Stimulated activated CD8-positive, alpha-beta memory T cell treated with anti-CD3 and anti-CD28 coated beads, Interleukin-15, amount 100 ng/mL, for 4 hours (primary cell): ENCODE measurements at places on chromosomes 4 and X.

GRCh38 chr4:168487282-168488035 lies 7.2 kb upstream of the DDX60L start:
- no peak for DNase-seq

GRCh38 chr4:55927803-55928437 lies 20.8 kb upstream of the CEP135 start:
- DNase-seq = no peak

GRCh38 chrX:16445166-16445752 lies 204.7 kb upstream of the S100G start:
- DNase-seq = no peak

DNA sequence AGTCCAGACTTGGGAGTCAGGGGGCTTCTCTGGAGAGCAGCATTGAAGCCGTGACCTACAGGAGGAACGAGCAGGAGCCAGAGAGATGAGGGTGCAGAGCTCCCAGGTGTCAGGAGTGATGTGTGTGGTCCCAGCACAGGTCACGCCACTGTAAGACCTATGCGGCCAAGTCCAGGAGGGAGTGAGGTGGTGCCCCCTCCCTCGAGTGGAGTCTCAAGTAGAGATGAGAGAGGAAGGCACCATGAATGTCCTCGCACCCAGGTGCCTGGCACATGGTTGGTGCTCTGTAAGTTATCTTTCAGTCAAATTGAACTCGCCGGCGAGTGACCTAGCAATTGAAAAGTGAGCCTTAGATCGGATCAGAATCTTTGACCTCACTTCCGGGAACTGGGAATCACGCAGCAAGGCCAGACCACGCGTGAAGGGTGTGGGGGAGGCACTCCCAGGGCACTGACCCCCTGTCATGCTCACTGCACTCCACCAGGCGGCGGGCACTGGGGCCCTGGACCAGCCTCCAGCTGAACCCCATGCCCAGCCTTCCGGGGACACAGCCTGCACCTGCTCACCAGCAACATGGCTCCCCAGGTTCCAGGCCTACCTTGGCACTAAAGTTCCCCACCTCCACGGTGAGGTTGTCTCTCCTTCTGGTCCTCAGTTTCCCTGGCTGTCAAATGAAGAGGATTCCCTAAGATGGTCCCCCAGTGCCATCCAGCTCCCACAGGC lies 127.4 kb downstream of the HMX1 start:
- no peak for DNase-seq

DNA sequence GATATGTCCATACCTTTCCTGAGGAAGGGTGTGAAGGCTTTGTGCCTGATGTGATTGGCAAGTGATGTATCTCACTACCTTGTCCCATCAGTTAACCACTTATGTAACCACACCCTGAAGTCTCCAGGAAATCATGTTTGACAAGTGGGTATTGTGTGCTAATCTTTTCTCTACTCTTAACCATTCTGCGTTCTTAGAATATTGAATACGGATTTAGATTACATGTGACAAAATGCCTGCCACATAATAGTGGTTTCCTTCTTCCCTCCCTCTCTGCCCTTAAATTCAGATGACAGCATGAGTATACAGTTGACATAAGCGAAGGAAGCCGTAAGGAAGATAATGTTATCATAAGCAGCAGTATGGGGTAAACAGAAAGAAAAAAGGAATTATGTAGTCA lies 108.4 kb downstream of the KLHL8 start:
- no peak for DNase-seq

DNA sequence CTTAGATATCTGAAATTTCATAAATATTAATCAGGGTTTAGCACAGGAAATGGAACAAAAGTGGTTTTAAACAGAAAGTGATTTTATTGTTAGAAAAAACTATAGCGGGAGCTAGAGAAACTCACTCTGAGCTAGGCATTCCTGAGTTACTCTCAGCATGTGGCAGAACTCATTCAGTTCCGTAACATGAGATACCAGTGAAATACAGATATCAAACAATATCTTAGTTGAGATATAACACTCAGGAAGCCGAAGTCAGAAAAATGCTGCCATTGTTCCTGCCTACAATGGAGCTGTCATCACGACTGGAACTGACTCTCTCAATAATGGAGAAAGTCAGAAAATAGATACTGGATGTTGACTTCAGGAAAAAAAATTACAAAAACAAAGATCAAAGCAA lies 1428.7 kb downstream of the PCDH18 start:
- no peak for DNase-seq

- no peak for DNase-seq
Measured at GRCh38 chr4:139368998-139369397, 66.7 kb upstream of the NDUFC1 start.

DNA sequence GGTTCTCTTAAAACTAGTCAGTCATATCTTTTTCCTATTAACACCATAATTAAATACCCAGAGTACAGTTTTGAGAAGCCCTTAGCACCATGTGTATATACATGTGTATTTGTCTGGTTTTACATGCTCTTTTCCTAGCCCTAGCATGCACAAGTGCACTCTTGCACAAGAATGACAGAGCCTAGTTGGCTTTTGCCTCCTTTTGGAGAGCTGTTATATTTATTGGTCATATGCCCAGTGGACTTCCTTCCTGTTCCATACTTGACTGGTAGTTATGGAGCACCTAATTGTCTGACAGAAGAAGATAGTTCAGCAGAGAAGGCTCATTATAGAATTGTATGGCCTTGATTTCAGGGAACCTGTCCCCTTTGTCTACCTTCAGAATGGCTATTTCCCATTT lies 155.6 kb downstream of the ARX start:
- no peak for DNase-seq

DNA sequence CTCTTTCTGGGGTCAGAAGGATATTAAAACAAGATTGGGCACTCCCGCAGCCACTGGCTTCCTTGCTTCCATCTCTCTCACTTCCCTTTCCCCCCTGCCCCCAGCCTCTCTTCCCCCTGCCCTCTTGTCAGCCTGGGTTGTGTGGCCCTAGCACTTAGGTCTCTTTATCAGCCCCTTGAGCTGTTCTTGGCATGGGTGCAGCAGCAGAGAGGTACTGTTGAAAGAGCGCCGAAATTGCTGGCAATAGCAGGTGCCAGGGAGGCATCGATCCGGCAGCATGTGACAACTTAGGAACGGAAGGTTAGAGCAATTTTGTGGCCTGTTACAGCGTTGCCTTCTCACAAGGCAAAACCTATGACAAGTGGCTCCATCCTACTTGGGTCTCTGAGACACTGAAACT lies 333.1 kb upstream of the IGFBP7 start:
- DNase-seq = no peak

GRCh38 chrX:71118985-71119535 lies 664 bp downstream of the MED12 start:
- DNase-seq = no peak

DNA sequence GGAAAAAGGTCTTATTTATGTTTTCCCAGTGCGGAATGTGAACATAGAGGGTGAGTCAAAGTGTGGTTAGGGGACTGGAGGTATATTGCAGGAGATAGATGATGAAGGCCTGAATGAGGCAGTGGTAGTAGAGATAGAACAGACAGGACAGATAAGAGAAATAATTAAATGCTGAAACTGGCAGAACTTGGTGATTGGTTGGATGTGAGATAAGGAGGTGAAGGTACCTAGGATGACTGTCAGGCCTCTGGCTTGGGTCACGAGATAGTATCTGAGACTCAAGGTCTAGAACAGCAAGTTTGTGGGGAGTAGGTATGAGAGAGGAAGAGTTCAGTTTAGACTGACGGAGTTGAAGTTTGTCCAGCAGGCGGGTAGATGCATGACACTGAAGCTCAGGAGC lies 3.5 kb downstream of the MND1 start:
- DNase-seq = no peak

DNA sequence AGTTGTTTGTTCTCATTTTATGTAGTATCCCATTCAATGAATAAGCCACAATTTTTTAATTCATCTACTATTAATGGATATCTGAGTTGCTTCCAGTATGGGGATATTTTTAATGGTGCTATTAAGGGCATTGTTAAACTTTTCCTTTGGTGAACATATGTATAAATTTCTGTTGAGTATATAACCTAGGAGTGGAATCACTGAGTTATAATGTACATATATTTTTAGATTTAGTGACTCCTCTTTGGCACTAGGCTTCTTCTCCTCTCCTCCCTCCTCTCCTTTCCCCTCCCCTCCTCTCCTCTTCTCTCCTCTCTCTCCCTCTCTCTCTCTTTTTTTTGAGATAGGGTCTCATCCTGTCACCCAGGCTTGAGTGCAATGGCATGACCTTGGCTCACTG lies 26.4 kb downstream of the RBM47 start:
- DNase-seq = no peak

DNA sequence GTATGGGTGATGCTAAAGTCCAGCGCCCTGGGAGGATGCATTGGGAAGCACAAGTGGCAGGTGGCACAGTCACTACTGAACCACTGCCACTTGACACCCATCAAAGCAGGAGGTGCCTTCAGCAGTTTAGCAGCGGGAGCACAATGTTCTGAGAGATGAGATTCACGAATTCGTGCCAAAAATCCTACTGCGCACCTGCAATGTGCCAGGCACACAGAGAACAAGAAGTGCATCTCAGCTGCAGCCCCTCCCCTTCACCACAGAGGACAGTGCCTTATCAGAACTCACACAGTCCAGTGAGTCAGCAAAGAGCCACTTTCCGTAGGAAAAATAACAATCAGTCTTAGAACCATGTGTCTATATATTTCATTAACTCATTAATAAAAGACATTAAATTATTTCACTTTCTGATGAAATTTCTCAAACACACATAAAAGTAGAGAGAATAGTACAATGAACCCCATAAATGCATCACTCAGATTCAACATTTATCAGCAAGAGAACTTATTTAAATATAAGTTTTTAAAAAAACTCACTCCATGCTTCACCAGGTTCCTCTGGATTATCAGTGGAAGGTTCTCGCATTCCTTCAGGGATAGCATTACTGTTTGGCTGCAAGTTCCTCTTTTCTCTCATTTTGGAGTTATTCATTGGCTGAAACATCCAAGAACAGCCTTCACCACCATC lies 47.0 kb downstream of the BEND2 start:
- no peak for DNase-seq

DNA sequence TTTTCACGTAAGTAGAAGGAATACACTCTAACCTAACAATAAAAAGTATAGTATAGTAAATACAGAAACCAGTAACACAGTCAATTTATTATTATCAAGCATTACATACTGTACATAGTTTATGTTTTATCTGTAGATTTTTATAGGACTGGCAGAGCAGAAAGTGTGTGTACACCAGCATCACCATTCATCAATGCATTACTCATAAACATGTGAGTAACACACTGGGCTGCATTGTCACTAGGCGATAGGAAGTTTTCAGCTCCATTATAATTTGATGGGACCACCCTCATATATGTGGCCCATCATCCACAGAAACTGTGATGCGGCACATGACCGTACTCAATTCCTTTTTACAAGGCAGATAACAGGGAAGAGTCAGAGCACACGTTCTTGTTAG lies 137.8 kb upstream of the RBPJ start:
- DNase-seq = no peak

- no peak for DNase-seq
Measured at GRCh38 chr4:41472081-41472480, 65.9 kb upstream of the LIMCH1 start.

- DNase-seq = no peak
Measured at GRCh38 chr4:154471526-154472331, 19.9 kb downstream of the DCHS2 start.

DNA sequence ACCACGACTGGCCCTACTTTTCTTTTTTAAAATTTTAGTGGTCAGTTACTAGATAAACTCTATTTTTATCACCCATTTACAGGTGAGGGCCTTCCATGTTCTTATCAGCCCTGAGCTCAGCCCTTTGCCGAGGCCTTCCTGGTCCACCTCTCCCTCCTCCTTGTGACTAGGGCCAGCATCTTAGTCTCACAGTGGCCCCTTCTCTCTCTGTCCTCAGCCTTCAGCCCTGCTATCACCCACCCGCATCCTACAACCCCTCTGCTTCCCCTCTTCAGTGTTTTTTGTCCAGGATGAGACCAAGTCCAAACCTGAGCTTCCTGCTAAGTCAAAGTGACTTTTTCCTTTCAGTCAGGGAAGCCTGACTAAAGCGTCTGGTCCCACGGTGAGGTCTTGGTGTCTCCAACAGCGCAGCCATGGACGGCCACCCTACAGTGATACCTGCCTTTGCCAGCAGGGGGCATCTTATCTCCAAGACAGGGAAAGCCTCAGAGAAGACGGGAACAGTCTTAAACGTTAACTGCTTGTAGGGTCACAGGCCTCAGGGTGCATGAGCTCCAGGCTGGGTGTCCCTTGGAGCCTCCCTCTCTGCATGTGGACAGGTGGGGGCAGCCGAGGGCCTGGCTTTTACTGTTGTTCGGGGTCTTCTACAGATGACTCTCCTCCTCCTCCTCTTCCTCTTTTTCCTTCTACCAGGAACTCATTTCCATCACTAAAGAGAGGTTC lies 11.7 kb upstream of the GAGE10 start:
- DNase-seq = no peak

DNA sequence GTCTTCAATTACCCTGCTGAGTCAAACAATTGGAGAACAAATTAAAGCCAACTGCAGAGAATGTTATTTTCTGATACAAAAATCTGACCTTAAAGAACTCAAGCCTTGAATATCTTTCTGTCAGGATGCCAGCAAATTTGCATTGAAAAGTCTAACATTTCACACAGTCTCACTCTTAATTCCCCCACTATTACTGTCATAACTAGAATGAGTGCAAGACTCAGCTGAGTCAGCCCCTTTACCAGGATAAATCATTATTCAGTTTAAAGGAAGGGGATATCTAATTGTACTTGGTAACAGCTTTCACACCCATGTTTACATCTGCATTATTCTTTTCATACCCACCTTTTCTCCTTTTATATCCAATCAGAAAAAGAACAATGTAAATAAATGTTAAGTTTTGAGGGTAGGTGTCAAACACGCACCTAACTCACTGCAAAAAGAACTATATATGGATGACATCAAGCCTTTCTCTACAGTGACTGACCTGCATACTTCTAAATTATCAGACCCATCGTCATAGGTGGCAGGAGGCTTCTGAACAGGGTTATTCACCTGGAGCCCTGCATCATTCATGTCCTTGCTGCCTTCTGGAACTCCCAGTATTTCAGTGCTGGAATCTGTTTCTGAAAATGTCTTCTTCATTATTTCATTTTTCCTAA lies 117.4 kb downstream of the TMA16 start:
- no peak for DNase-seq

- DNase-seq = no peak
Measured at GRCh38 chrX:2701600-2701999, 10.5 kb downstream of the CD99 start.

DNA sequence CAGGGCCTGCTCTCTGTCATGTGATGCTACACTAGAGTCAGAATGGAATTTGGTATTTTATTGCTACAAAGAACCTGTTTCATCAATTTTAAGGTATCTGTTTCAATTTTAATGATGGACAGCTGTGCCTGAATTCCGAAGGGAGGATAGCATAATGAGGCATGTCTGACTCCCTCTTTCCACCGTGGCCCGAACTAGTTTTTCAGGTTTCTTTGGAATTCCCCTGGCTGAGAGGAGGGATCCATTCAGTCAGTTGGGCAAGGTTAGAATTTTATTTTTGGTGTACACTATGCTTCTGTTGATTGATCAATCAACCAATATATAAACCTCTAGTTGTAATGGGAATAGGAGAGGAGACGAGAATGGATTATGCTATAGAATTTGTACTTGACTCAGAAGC lies 761.8 kb downstream of the FAM133A start:
- no peak for DNase-seq
